ENCODE measurements at places on chromosomes 7 and 10.

DNA sequence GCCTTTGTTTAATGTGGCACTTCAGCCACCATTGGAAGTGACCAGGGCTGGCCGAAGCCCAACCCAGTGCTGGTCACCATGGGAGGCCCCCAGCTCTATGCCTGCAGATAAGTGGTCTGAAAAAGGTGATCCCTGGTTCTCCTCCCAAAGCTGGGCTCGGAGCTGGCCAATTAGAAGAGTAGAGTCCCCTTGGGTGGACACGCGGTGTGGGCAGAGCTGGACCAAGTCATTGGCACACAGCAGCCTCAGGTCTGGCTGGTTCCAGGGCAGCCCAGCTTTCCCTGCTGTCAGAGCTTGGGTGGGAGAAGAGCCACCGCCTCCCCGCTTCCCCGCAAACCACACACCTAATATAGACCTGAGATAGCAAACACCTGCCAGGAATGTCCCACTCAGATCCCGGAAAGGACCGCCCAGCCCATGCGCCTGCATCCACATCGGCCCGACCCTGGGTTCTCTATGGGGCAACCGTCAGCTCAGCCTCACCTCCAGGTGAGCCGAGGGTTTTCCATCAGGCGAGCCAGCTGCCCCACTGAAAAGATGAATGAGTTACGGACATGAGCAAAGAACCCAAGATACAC lies 84.3 kb downstream of the TCERG1L start:
- DNase-seq: no peak

- no peak for DNase-seq
Observed at GRCh38 chr7:27192546-27193334, 7.2 kb downstream of the HOXA13 start.

GRCh38 chr10:114094795-114095194 lies 51.1 kb downstream of the ADRB1 start:
- DNase-seq: no peak

GRCh38 chr7:13067036-13067435 lies 379.6 kb downstream of the ARL4A start:
- no peak for DNase-seq

- no peak for DNase-seq
Observed at GRCh38 chr7:55514546-55515265, 57.6 kb downstream of the VOPP1 start.

DNA sequence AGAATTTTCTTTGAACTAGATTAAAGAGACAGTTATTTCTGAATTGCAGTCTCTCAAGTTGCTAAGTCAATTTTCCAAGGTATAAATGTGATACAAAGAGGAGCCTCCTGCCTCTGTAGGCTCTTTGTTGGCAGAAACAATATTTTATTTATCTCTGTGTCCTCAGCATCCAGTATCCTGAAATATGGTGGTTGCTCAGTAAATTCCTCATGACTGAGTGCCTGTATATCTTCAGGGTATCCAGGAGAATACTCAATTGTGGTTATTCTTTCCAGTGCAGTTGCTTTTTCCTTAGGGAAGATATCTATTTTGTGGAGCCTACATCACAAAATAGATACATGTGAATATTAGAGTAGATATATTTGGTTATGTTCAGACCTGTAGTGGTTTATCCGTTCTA lies 144.8 kb upstream of the FERD3L start:
- DNase-seq: no peak

DNA sequence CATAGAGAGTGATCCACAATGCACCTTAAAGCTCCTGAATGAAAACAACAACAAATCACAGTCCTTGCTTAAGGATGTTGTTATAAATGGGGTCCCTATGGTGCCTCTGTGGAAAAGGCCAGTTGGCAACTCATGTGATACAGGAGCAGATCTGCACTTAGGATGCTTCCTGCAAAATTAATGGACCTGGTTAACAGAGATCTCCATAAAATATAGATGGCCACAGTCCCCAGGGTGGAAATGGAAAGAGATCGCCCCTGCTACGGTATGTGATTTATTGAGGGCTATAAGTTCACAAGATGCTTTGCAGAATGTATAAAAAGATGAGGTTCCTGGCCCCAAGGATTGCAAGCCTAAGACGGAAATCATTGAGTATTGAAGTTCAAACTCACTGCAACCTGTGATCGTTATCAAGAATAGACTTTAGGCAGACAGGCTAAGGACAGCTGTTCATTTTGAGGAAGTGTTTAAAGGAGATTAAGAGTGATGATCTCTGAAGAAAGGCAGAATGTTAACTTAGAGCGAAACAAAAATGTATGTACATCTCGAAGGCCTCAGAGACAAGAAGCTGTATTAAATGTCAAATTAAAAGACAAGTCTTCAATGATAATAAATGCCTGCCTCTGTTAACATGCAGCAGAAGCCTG lies 174.1 kb upstream of the PLPP4 start:
- DNase-seq: no peak

GRCh38 chr10:112465299-112465883 lies 18.4 kb downstream of the VTI1A start:
- DNase-seq: no peak

GRCh38 chr10:91613411-91614187 lies 19.3 kb downstream of the PPP1R3C start:
- no peak for DNase-seq

- peak; percentile 46 for DNase-seq
Observed at GRCh38 chr10:43202657-43203447, 64.0 kb downstream of the RASGEF1A start.

GRCh38 chr10:123252779-123253178 lies 98.6 kb downstream of the BUB3 start:
- no peak for DNase-seq

DNA sequence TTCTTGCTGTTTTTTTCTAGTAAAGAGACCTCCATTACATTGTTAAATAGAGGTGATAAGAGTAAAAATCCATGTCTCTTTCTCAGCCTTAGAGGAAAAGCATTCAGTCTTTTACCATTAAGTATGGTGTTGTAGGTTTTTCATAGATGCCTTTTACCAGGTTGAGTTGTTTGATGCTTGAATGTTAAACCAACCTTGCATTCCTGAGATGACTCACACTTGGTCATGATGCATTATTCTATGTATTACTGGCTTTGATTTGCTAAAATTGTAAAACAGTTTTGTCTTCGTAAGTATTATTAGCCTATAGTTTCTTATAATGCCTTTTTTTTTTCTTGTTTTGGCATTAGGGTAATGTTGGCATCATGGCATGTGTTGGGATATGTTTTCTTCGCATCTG lies 90.0 kb downstream of the ANKRD61 start:
- DNase-seq: no peak

- DNase-seq: no peak
Observed at GRCh38 chr7:93895859-93896600, 5.5 kb upstream of the TFPI2 start.

GRCh38 chr10:17144032-17144431 lies 14.4 kb upstream of the CUBN start:
- DNase-seq: no peak

- DNase-seq: no peak
Observed at GRCh38 chr10:102701272-102701671, 12.9 kb downstream of the ARL3 start.

GRCh38 chr7:22633954-22634474 lies 93.0 kb upstream of the IL6 start:
- DNase-seq: no peak

All from Caco-2 (cell line).